Urothelium cell line (cell line): ENCODE measurements at places on chromosomes 6 and 20.

- no peak for DNase-seq
Measured at GRCh38 chr20:6122111-6122872, 538 bp downstream of the FERMT1 start.

- DNase-seq = no peak
Measured at GRCh38 chr6:4611429-4612129, 164.6 kb upstream of the CDYL start.

DNA sequence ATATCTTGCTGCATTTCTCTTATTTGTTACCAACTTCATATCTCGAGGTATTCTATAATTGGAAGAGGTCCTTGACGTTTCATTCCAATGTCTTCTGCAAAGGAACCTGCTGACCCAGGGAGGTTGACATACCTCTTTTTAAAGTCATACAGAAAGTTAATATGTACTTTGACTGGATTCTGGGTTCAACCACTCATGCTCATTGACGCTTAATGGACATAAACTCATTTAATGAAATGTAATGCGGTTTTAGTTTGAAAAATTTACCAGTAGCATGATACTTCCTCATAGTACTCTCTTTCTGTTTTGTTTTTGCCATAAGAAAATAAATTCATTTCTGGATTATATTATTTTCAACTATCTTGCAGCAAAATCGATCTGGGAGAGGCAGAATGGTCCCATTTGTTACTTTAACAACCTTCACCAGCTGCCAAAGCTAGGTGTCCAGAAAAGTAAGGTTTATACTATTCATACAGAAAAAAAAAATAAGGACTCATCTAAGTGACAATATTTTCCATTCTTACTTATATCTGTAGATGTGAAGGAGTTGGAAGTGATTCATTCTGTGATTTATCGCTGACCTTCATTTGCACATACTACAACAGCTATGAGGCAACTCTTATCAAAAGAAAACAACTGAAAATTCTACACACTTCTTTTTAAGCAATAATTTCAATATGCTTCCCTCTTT, 101.6 kb downstream of the ATXN1 start:
- DNase-seq = no peak

DNA sequence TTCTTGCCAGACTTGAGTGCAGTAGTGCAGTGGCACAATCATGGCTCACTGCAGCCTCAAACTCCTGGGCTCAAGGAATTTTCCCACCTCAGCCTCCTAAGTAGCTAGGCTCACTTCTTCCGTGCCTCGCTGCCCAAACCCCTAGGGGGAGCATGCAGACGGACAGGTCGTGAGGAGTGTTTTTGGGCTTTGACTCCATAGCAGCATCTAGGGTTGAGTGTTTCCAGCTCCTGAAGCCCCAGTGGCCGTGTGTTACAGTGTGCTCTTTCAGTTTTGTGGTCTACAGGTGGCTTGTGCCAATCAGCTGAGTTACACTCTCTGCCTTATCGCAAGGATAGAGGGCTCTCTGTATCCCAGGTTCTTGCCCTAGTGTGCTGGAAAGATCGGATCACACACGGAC, 33.4 kb downstream of the NCOA3 start:
- DNase-seq = no peak

- peak; percentile 93 for DNase-seq
Measured at GRCh38 chr6:1609648-1610496, at the start of gene FOXC1. TSS of gene FOXC1 (plus strand) at chr6:1609915. CDS start at chr6:1610446, 531 bp downstream.

DNA sequence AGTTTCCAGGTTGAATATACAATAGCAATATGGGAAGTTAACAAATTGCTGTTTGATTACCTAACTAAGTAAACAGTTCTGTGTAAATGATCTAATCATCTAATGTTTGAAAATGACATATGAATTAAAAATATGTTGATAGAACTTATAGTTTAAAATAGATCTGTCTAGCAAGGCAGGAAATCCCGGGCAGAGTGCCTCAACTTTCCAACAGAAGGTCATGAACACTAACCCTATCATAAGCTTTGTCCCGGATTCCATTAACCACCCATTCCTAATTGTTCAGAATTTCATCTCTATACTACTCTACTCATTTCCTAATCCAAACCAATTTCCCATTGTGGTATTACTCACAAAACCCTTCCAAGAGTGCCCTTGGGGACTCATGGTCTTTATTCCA, 10.2 kb downstream of the TAAR1 start:
- no peak for DNase-seq
